Omental fat pad (tissue), 4 donors: ENCODE measurements at places on chromosomes 2 and 18. TPM values are rescaled to one million over a fixed set of nuclear protein-coding genes. Genes with fewer than 3 reads are reported as not detected.

- no peak for DNase-seq
These were observed 72.7 kb downstream of the TRIP12 start for GRCh38 chr2:229849073-229849472.

KLHL14 gene
- 0.79 TPM for total RNA-seq

DNA sequence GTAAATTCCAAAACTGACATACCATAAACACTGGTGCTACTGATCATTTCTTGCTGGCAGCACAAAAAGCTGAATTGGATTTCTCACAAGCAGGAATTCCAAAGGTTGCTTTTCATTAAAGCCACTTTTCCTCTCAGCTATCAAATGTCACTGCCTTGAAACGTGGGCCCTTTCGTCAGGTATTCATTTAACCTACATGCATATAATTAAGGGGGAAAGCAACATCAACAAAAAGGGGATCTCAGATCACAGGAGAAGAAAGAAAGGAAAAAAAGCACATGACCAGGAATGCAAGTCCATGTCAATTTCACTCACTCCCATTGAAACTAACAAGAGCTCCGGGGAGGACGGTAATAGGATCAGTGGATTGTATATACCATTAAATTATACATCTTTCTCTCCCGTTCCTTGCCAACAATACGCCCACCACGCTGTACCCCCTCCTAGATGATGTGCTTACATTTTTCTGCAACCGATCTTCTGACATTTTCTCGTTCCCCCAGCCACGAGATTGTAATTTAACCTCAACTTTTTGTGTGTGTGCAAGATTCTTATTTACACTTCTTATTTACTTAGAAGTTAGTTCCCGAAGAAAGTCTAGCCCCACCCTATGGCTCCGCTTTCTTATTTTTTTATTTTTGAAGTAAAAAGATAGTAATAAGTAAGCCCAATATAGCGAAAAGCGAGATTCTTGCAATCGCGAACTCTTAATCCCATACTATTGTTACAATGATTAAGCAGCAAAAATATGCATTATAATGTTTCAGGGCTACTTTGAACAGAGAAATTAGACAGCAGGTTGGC lies 725 bp downstream of the FIGN start:
- DNase-seq: no peak

- DNase-seq: no peak
These were observed 13.5 kb downstream of the SIX3 start for GRCh38 chr2:44954889-44955592.

DNA sequence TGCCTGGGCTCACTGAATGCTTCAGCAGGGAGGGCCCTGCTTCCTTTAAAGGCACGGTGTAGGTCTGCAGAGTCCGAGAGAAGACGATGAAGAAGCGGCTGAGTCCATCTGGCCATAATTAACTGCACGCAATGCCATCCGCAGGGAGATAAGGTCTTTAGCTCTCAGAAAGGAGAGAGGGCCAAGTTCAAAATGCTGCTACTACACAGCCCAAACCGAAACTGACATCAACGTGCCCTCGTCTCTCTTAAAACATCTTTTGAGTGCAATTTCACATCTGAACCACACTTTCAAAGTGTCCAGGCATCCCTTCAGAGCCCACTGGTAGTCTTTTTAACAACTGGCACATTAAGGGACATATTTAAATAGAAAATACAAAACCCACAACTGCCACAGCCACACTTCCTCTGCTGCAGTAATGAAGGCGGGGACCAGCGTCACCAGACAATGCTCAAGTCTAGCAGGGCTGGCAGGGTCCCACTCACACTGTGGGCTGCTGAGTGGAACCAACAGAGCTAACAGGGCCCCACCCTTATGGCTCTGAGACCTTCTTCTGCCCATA lies 35.8 kb downstream of the ST3GAL5 start:
- no peak for DNase-seq

FOXI3 gene
- not detected for total RNA-seq

DNA sequence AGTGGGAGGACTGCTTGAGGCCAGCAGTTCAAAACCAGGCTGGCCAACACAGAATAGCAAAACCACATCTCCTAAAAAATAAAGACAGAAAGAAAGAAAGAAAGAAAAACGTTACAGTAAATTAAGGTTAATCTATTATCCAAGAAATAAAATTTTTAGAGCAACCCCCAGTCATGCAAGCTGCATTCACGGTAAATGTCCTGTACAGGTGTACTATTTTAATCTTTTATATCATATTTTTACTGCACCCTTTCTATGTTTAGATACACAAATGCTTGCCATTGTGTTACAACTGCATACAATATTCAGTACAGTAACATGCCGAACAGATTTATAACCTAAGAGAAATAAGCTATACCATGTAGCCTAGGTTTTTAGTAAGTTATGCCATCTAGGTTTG lies 6.0 kb downstream of the PDIA6 start:
- no peak for DNase-seq

- no peak for DNase-seq
These were observed at the start of gene DLX1 for GRCh38 chr2:172085460-172086159. Gene DLX1 (plus strand): TSS chr2:172085507. CDS start chr2:172085678, 171 bp downstream.

DNA sequence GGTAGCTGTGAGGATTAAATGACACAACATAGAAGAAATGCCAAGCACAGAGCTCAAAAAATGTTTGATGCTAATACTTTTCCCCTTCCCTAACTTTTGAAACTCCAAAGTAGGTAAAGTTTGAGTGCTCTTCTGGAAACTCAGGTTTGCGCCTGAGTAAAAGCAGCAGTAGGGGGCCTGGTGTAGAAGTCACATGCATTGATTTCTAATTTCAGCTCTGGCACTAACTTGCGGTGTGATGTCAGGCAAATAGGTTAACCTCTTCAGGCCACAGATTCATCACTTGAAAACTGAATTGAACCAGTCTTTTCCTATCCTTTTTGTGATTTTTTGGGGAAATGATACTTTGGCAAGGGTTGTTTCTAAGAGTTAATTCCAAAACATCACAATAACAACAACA lies 27.2 kb downstream of the LHCGR start:
- DNase-seq: no peak
